Cardiac fibroblast (primary cell): ENCODE measurements at places on chromosomes 2 and 18.

- DNase-seq, result no peak
Observed at GRCh38 chr2:120669971-120670370, 65.7 kb upstream of the GLI2 start.

DNA sequence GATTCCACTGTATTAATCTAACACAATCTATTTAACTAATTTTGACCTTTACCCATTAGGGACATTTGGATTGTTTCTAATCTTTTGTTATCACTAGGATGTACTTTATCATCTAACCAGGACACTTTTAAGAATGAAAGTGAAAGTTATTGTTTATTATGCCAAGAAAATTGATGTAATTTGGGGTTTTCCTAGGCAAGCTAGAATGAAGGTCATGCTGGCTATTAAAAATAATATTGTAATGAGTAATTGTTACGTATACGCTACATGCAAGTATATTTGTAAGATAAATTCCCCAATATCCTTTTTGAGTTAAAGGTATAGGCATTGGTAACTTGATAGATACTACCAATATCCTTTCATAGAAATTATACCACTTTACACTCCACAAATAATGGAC is 74.6 kb downstream of the COL5A2 start:
- peak; percentile 22 for DNase-seq

GRCh38 chr2:121129692-121130091 is 155.3 kb downstream of the TFCP2L1 start:
- no peak for DNase-seq

GRCh38 chr2:120318626-120319025 is 27.3 kb upstream of the INHBB start:
- DNase-seq, result peak; percentile 63

GRCh38 chr2:223092667-223093066 is 40.7 kb downstream of the KCNE4 start:
- DNase-seq, result no peak

GRCh38 chr2:233929352-233930022 is 12.3 kb downstream of the TRPM8 start:
- DNase-seq, result peak; percentile 7

DNA sequence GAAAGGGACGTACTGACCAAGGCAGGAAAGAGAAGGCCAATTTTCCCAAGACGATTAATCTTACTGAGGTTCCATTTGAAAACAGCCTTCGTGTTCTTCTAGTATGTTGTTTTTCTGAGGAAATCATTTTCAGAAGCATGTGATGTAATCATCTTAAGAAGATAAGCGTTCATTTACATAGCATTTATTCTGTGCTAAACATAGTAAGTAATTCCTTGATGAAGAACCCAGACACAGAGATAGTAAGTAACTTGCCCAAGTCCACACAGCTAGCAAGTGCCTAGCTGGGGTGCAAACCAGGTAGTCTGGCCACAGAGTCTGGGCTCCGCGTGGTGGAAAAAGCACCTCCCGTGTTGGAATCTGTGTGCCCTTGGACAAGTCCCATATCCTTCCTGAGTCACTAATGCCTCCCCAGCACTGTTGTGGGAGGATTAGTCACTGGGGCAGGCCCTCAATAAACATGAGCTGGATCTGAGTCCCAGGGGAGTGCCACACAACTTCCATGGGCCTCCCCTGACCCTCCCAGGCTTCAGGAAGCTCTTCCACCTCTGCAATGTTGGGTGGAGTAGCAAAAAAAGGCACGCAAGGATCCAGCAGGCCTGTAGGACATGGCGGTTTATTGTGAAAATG is 26.9 kb upstream of the ASAP2 start:
- DNase-seq, result peak; percentile 93

GRCh38 chr2:28662468-28663181 is 89.0 kb upstream of the PPP1CB start:
- DNase-seq, result no peak

DNA sequence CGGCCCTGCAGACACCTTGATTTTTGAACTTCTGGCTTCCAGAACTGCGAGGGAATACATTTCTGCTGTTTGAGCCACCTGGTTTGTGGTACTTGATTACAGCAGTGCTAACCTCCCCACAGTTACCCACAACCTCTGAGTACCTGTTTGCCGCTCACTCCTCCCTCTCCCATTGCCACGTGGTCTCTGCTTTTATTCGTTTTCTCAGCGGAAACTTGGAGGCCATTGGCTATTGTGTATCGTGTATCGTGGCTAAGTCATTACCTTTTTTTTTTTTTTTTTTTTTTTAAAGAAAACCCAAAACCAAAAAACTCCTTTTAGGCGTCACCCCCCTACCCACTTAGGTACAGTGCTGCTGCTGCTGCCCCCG is 90.8 kb downstream of the AGAP1 start:
- no peak for DNase-seq
